ENCODE measurements at places on chromosomes 2 and 18.

DNA sequence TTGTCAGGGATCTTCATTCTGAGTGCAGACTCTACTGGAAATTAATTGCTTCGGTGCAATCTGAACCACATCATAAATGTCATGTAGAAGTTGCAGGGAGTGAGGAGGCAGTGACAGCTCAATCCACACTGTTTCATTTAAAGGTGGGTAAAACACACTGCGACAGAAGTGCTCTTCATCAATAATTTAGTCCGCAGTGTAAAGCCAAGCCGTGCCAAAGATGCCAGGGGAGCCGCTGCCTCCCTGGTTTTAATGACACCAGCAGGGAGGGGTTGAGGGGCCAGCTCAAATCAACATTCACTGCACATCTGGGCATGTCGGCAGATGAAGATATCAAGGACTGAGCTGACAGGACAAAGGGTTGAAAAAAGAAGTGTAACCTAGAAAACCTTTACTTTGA, 305.7 kb upstream of the VRK2 start:
- DNase-seq = no peak

- no peak for DNase-seq
These were observed at the start of gene CLIP4 for GRCh38 chr2:29114946-29115609. TSS of gene CLIP4 (plus strand) at chr2:29115415. CDS start at chr2:29121389, 5,974 bp downstream.

GRCh38 chr2:3639653-3640052, 18.3 kb upstream of the ALLC start:
- DNase-seq = no peak

GRCh38 chr2:133200684-133201421, 367.4 kb downstream of the NCKAP5 start:
- DNase-seq = no peak

- no peak for DNase-seq
These were observed 378.7 kb downstream of the RBM43 start for GRCh38 chr2:150882751-150883612.

- DNase-seq = no peak
These were observed 78.5 kb downstream of the SPRED2 start for GRCh38 chr2:65353927-65354326.

GRCh38 chr2:150486539-150487484, 655 bp downstream of the RND3 start:
- no peak for DNase-seq

GRCh38 chr2:96083989-96084857, 32.1 kb downstream of the ADRA2B start:
- DNase-seq = no peak

GRCh38 chr2:196988639-196989038, 62.1 kb upstream of the PGAP1 start:
- no peak for DNase-seq

GRCh38 chr2:28390241-28390745, 2.4 kb upstream of the FOSL2 start:
- DNase-seq = peak; percentile 52

DNA sequence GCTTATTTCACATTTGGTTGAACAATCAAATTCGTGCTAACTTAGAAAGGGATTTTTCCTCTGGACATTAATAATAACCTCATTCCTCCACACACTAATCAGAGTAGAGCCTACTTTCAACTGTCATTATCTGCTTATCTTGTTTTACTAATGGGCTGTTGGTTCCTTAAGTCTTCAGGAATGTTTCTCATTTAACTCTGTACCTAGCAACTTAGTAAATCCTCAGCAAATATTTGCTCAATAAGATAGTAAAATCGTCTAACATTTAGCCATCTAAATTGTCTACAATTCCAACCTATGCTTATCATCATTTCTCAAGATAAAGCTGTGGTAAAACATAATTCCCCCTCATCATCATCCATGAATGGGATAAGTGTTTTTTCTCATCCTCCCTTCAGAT, 98.1 kb downstream of the CDH2 start:
- no peak for DNase-seq

GRCh38 chr18:21327101-21327500, 85.1 kb downstream of the GREB1L start:
- DNase-seq = no peak
